ENCODE measurements at places on chromosomes 1 and 21.

- H3K4me3 ChIP-seq: no peak overlapping the region
- no peaks in the 10 kb centered on the region for H3K4me1 ChIP-seq
- H3K27ac ChIP-seq: no peak overlapping the region
- DNase-seq: no peak
These were observed 48.9 kb downstream of the PRKCZ start for GRCh38 chr1:2098839-2099785.

- no peaks in the 10 kb centered on the region for H3K27me3 ChIP-seq
- H3K36me3 ChIP-seq: no peaks in the 10 kb centered on the region
- DNase-seq: no peak
- no peak overlapping the region for H3K4me3 ChIP-seq
These were observed 216.2 kb upstream of the SAMSN1 start for GRCh38 chr21:14762327-14762726.

DNA sequence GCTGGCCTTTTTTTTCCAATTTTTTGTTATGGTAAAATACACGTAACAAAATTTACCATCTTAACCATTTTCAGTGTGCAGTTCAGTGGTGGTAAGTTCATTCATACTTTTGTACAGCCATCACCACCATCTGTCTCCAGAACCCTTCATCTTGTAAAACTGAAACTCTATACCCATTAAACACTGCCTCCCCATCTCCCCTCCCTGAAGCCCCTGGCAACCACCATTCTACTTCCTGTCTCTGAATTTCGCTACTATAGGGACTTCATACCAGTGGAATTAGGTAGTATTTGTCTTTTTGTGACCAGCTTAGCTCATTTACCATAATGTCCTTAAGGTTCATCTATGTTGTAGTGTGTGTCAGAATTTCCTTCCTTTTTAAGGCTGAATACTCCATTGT is 8.7 kb downstream of the PKNOX1 start:
- peak overlapping the region; percentile 12 for H3K27ac ChIP-seq
- H3K4me1 ChIP-seq: peaks cover 53% of the 10 kb centered on the region
- no peaks in the 10 kb centered on the region for H3K27me3 ChIP-seq
- DNase-seq: no peak

DNA sequence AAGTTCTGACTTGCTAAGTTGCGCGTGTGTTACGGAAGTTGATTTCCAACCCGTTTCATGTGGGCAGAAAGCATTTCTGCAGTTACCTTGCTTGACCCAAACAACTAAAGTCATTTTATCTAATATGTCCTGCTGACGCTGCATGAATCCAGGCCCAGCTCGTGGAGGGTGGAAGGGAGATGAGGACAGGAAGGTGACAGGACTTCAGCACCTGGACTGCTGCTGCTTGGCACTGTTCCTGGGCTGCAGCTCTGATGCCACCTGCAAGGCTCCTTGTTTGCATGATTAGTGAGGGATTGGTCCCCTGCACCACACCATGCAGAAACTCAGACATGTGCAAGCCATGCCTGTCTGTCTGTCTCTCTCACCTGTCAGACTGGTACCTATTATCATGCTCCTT is 198.4 kb downstream of the PRDM2 start:
- no peaks in the 10 kb centered on the region for H3K36me3 ChIP-seq
- no peak overlapping the region for H3K27ac ChIP-seq
- peaks cover 32% of the 10 kb centered on the region for H3K27me3 ChIP-seq
- DNase-seq: no peak
- no peak overlapping the region for H3K4me3 ChIP-seq

- H3K36me3 ChIP-seq: peaks cover 3% of the 10 kb centered on the region
- peak; percentile 73 for DNase-seq
- no peak overlapping the region for H3K27ac ChIP-seq
- H3K27me3 ChIP-seq: no peaks in the 10 kb centered on the region
These were observed 55.9 kb downstream of the MACO1 start for GRCh38 chr1:25486602-25487001.

GRCh38 chr1:32345289-32345827 is 9.3 kb upstream of the MARCKSL1 start:
- H3K4me3 ChIP-seq: no peak overlapping the region
- H3K4me1 ChIP-seq: no peaks in the 10 kb centered on the region
- H3K27me3 ChIP-seq: peaks cover 10% of the 10 kb centered on the region

DNA sequence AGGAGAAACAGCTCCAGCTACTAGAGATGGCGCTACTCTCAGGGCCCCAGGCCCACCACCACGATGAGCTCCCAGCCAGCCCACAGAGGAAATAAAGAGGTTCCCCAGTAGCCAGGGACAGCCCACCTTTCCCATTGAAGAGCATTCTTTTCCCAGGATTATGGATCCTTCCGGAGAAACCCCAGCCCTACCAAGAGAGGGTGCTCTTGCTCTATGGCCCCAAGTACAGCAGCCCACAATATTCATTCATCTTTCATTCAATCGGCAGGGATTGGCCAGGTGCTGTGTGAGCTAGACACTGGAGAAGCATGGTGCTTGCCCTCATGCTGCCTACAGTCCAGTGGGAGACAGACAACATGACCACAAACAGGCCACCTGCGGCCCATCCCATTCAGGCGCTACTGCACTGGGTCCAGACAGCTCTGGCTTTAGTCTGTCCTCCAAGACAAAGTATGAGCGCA is 29.9 kb downstream of the PMVK start:
- no peaks in the 10 kb centered on the region for H3K4me1 ChIP-seq
- H3K27me3 ChIP-seq: no peaks in the 10 kb centered on the region
- peak; percentile 49 for DNase-seq
- no peak overlapping the region for H3K27ac ChIP-seq
- peaks cover 5% of the 10 kb centered on the region for H3K36me3 ChIP-seq
- no peak overlapping the region for H3K4me3 ChIP-seq

- DNase-seq: no peak
- H3K4me1 ChIP-seq: no peaks in the 10 kb centered on the region
- H3K27me3 ChIP-seq: no peaks in the 10 kb centered on the region
- no peak overlapping the region for H3K27ac ChIP-seq
- no peak overlapping the region for H3K4me3 ChIP-seq
These were observed 71.1 kb upstream of the FGGY start for GRCh38 chr1:59225594-59226316.

- H3K27me3 ChIP-seq: 0 out of 2 replicates have a peak, but pooled peaks cover 5% of the 10 kb centered on the region
- peak overlapping the region; percentile 2 for H3K4me3 ChIP-seq
- H3K4me1 ChIP-seq: peaks cover 93% of the 10 kb centered on the region
- DNase-seq: no peak
- H3K36me3 ChIP-seq: no peaks in the 10 kb centered on the region
These were observed 59.3 kb downstream of the MDM4 start for GRCh38 chr1:204575221-204576190.

GRCh38 chr1:28112388-28113241 is 24.2 kb upstream of the EYA3 start:
- no peak for DNase-seq
- H3K4me3 ChIP-seq: no peak overlapping the region
- H3K27ac ChIP-seq: no peak overlapping the region
- H3K27me3 ChIP-seq: no peaks in the 10 kb centered on the region

DNA sequence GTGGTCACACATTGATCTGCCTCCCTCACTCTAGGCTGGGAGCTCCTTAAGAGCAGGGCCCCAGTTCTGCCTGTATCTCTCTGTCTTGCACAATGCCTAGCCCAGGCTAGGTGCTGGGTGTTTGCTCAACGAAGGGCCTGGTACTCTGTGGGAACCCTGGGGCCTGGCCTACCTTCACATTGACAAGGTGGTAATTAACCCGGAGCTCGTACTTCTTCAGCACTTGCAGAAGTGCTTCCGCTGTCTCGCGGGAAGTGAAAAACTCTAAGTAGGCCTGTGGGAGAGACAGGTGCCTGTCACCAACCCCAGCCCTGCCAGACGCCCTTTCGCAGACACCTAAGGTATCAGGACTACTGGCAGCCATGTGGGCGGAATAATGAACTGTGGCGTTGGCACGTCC is 13.7 kb downstream of the MTHFR start:
- no peaks in the 10 kb centered on the region for H3K27me3 ChIP-seq
- no peak overlapping the region for H3K4me3 ChIP-seq
- DNase-seq: no peak
- no peak overlapping the region for H3K27ac ChIP-seq

GRCh38 chr1:44830900-44831304 is 12.2 kb downstream of the PTCH2 start:
- no peaks in the 10 kb centered on the region for H3K36me3 ChIP-seq
- H3K27me3 ChIP-seq: no peaks in the 10 kb centered on the region
- H3K27ac ChIP-seq: no peak overlapping the region
- no peak for DNase-seq
- no peaks in the 10 kb centered on the region for H3K4me1 ChIP-seq
- no peak overlapping the region for H3K4me3 ChIP-seq

DNA sequence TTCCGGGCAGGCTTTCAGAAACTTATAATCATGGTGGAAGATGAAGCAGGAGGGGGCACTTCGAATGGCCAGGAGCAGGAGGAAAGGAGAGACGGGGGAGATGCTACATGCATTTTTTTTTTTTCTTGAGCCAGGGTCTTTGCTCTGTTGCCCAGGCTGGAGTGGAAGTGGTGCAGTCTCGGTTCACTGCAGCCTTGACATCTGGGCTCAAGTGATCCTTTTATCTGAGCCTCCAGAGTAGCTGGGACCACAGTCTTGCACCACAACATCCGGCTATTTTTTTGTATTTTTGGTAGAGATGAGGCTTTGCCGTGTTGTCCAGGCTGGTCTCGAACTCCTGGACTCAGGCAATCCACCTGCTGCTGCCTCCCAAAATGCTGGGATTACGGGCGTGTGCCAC is 61.6 kb downstream of the SELENOF start:
- no peaks in the 10 kb centered on the region for H3K36me3 ChIP-seq
- H3K4me3 ChIP-seq: no peak overlapping the region
- no peak overlapping the region for H3K27ac ChIP-seq
- no peak for DNase-seq

- peak; percentile 79 for DNase-seq
- H3K4me1 ChIP-seq: peaks cover 8% of the 10 kb centered on the region
- H3K4me3 ChIP-seq: no peak overlapping the region
- no peak overlapping the region for H3K27ac ChIP-seq
- no peaks in the 10 kb centered on the region for H3K36me3 ChIP-seq
These were observed 180.8 kb downstream of the RPS6KC1 start for GRCh38 chr1:213231795-213232231.

DNA sequence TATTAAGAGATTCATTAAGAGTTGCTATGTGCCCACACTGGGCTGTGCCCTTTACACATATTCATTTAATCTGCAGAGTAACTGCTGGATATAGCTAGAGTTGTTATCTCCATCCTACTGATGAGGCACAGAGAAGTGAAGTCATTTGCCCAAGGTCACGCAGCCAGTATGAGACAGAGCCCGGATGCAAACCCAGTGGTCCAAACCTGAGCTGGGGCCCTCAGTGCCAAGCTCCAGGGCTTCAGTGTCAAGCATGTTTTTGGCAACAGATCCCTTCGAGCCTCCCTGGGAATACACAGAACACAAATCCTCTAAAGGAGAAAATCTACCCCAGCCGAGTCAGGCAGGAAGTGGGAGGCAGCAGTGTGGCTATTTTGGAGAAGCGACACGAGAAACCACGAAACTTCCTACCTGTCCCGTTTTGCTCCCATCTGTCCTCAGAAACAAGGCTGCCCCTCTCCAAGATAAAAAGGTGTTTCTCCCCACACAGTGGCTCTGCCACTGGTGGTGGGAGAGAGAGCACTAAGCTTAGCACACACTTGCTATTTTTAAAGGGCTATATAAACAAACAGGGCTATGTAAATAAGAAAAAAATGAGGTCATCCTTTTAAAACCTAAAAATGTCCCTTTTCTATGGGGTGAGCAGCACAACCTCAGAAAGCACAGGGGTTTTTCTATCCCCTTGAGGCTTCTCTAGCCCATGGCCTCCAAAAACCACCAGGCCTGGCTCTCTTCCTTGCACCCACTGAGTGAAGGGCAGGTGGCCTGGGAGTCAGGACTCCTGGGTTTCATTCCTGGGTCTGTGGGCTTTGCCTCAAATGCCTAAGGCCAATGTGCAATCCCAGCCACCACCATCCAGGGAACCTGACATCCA is 138.6 kb upstream of the EDN2 start:
- no peak overlapping the region for H3K4me3 ChIP-seq
- H3K4me1 ChIP-seq: no peaks in the 10 kb centered on the region
- no peaks in the 10 kb centered on the region for H3K27me3 ChIP-seq
- DNase-seq: no peak

DNA sequence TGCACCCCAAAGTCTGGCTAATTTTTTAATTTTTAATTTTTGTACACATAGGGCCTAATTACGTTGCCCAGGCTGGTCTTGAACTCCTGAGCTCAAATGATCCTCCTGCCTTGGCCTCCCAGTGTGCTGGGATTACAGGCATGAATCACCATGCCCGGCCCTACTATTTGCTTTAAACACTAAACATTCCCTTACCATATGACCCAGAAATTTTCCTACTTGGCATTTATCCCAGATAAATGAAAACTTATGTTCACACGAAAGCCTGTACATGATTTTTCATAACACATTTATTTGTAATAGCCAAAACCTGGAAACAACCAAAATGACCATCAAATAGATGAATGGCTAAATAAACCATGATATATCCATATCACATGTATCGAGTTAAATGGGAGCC is 35.8 kb downstream of the NDUFS5 start:
- no peaks in the 10 kb centered on the region for H3K27me3 ChIP-seq
- H3K4me1 ChIP-seq: no peaks in the 10 kb centered on the region
- no peak for DNase-seq
- H3K36me3 ChIP-seq: no peaks in the 10 kb centered on the region
- no peak overlapping the region for H3K27ac ChIP-seq

GRCh38 chr1:3319874-3320245 is 134.6 kb upstream of the ARHGEF16 start:
- DNase-seq: peak; percentile 82
- H3K36me3 ChIP-seq: no peaks in the 10 kb centered on the region

- H3K27ac ChIP-seq: no peak overlapping the region
- no peak overlapping the region for H3K4me3 ChIP-seq
- H3K27me3 ChIP-seq: no peaks in the 10 kb centered on the region
These were observed 841.8 kb downstream of the USP25 start for GRCh38 chr21:16571594-16571993.

- DNase-seq: no peak
- no peaks in the 10 kb centered on the region for H3K36me3 ChIP-seq
- H3K27ac ChIP-seq: peak overlapping the region; percentile 88
- H3K27me3 ChIP-seq: no peaks in the 10 kb centered on the region
- peaks cover 21% of the 10 kb centered on the region for H3K4me1 ChIP-seq
These were observed 235.3 kb downstream of the MRPL39 start for GRCh38 chr21:25371841-25372425.

- no peak overlapping the region for H3K4me3 ChIP-seq
These were observed 17.4 kb upstream of the GRHL3 start for GRCh38 chr1:24301785-24302175.

DNA sequence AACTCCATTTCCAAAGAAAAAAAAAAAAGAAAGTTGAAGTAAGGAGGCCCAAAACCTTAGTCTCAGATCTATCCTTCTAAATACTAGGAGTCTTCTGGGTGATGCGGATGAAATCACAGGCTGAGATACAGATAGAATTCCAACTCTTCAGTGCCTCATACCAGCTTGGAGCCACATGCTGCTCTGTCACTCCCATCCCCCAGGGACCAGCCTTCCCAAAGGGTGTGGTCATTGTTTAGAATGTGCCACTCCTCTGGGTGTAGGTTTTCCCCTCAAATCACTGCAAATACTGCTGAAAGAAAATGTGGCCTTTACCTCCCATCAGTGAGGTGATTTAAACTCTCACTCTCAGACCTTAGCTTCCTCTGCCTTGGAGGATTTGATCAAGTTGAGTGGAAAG is 112.9 kb downstream of the CDC7 start:
- no peak overlapping the region for H3K4me3 ChIP-seq
- H3K27ac ChIP-seq: no peak overlapping the region
- no peaks in the 10 kb centered on the region for H3K27me3 ChIP-seq
- H3K4me1 ChIP-seq: peaks cover 11% of the 10 kb centered on the region
- H3K36me3 ChIP-seq: no peaks in the 10 kb centered on the region

- no peaks in the 10 kb centered on the region for H3K36me3 ChIP-seq
- no peaks in the 10 kb centered on the region for H3K4me1 ChIP-seq
- no peak overlapping the region for H3K4me3 ChIP-seq
- no peak overlapping the region for H3K27ac ChIP-seq
These were observed 242.6 kb upstream of the CXADR start for GRCh38 chr21:17270229-17270628.
